ENCODE measurements at places on chromosomes 2 and 18. TPM values are rescaled to one million over a fixed set of nuclear protein-coding genes. Genes with fewer than 3 reads are reported as not detected.

- no peaks in the 10 kb centered on the region for H3K4me1 ChIP-seq
- no peak overlapping the region for H3K27ac ChIP-seq
- H3K36me3 ChIP-seq = peaks cover 6% of the 10 kb centered on the region
- H3K4me3 ChIP-seq = no peak overlapping the region
- DNase-seq = no peak
These were observed 36.6 kb upstream of the ASB1 start for GRCh38 chr2:238389988-238390589.

DNA sequence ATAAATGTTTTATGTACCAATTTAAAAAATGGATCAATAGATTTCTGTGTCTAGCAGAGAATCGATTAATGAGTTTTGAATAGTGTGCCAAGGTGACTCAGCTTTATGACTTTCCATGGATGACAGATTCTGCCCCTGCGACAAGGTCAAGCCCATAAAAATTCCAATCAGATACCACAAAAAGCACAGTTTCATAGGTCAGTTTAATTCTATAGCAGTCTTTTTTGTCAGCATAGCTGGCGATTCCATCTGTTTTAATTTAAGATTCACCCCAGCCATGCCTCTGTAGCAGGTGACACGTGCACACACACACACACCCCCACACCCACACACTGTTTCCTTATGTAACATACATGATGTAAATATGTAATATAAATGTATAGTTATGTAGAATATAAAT, 28.9 kb downstream of the RAB31 start:
- H3K27ac ChIP-seq = peak overlapping the region; percentile 81
- H3K4me3 ChIP-seq = no peak overlapping the region
- no peaks in the 10 kb centered on the region for H3K27me3 ChIP-seq
- H3K36me3 ChIP-seq = peaks cover 4% of the 10 kb centered on the region

- H3K27ac ChIP-seq = no peak overlapping the region
- no peaks in the 10 kb centered on the region for H3K4me1 ChIP-seq
- no peak overlapping the region for H3K4me3 ChIP-seq
- no peak for DNase-seq
- no peaks in the 10 kb centered on the region for H3K27me3 ChIP-seq
These were observed 26.2 kb downstream of the ATAD2B start for GRCh38 chr2:23900541-23901322.

CFC1 gene
- 3.3 TPM for total RNA-seq

- H3K36me3 ChIP-seq = no peaks in the 10 kb centered on the region
- no peak overlapping the region for H3K27ac ChIP-seq
- H3K4me3 ChIP-seq = no peak overlapping the region
- H3K27me3 ChIP-seq = no peaks in the 10 kb centered on the region
- DNase-seq = peak; percentile 69
- no peaks in the 10 kb centered on the region for H3K4me1 ChIP-seq
These were observed 138.7 kb upstream of the AQP4 start for GRCh38 chr18:27004056-27004829.

MORN2 gene
- 60.2 TPM for total RNA-seq

- H3K4me1 ChIP-seq = peaks cover 12% of the 10 kb centered on the region
- H3K27me3 ChIP-seq = peaks cover 2% of the 10 kb centered on the region
- H3K36me3 ChIP-seq = no peaks in the 10 kb centered on the region
- no peak for DNase-seq
- H3K27ac ChIP-seq = no peak overlapping the region
These were observed 103.9 kb upstream of the GLI2 start for GRCh38 chr2:120631724-120632123.

ELOA2 gene
- total RNA-seq = not detected

GRCh38 chr2:196284144-196284844, 112.9 kb upstream of the STK17B start:
- no peak overlapping the region for H3K4me3 ChIP-seq
- DNase-seq = peak; percentile 41
- no peaks in the 10 kb centered on the region for H3K27me3 ChIP-seq
- no peaks in the 10 kb centered on the region for H3K36me3 ChIP-seq

DNA sequence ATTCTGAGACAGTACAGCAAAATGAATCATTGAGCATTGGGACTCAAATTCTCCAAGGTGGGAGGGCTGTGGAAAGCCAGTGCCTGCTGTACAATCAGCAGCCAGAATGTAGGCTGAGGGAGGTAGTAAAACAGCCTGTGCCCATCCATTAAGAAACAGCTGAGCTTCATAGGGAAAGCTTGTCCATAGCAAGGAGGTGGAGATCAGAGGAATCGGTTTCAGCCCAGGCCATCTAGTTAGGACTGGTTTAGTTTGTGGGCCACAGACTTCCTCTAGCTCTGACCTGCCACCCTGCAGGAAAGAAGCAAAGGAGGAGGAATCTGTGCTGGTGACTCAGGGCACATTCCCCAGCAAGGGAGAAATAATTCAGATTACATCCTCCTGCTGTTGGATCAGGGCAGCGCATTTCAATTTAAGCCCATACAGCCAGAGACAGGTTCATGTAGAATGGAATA, 333.4 kb downstream of the SETBP1 start:
- H3K36me3 ChIP-seq = peaks cover under 1% of the 10 kb centered on the region
- H3K4me1 ChIP-seq = peaks cover 24% of the 10 kb centered on the region
- no peak overlapping the region for H3K27ac ChIP-seq
- H3K4me3 ChIP-seq = no peak overlapping the region
- no peaks in the 10 kb centered on the region for H3K27me3 ChIP-seq

SP100 gene
- 26.4 TPM for total RNA-seq

DNA sequence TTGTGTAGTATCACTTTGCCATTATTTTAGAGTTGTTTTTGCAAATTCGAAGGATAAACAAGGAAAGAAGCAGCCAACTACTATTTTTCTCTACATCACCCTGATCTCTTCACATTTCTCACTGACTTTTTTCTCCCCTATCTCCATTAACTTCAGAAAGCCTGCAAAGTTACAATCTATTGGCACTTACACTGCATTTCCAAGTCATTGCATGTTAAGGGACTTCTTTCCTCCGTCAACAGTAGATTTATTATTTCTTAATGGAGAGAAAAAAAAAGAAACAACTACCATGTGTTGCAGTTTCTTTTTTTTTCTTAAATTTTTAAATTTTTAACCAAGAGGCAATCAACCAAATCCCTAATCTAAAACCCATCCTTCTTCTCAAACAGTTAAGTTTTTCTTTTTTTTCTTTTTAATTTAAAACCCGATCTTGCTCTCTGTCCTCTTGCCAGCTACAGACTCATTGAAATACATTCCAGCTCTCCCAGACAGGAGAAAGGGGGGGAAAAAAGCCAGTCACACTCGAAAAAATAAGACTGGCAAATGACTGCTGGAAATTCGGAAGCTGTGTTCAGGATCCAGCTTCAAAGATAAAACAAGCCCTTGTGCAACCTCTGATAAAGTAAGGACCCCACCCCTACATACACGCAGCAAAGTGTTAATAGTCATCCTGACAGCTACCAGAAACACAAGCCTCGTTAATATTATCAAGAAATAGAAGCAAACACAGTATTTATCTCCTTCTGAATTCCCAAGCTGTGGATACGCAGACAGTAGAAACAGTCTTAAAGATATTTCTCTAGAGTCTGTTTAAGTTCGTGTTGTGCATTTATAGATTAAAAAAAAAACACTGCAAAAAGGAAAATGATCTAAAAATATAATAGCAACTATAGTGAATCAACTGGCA, 1.3 kb downstream of the LRRTM4 start:
- H3K27ac ChIP-seq = peak overlapping the region; percentile 66
- H3K36me3 ChIP-seq = no peaks in the 10 kb centered on the region
- peak; percentile 44 for DNase-seq
- no peaks in the 10 kb centered on the region for H3K4me1 ChIP-seq

KCNIP3 gene
- 11.2 TPM for total RNA-seq

LAMA3 gene
- total RNA-seq = 10.4 TPM

- H3K4me1 ChIP-seq = no peaks in the 10 kb centered on the region
- H3K36me3 ChIP-seq = no peaks in the 10 kb centered on the region
- DNase-seq = no peak
- no peak overlapping the region for H3K27ac ChIP-seq
- no peak overlapping the region for H3K4me3 ChIP-seq
These were observed 79.3 kb upstream of the LGALSL start for GRCh38 chr2:64374686-64375085.

- DNase-seq = no peak
- peaks cover 4% of the 10 kb centered on the region for H3K36me3 ChIP-seq
- no peak overlapping the region for H3K4me3 ChIP-seq
- peaks cover 15% of the 10 kb centered on the region for H3K4me1 ChIP-seq
- H3K27ac ChIP-seq = no peak overlapping the region
- no peaks in the 10 kb centered on the region for H3K27me3 ChIP-seq
These were observed 146.2 kb downstream of the LDLRAD4 start for GRCh38 chr18:13364721-13365205.

DNA sequence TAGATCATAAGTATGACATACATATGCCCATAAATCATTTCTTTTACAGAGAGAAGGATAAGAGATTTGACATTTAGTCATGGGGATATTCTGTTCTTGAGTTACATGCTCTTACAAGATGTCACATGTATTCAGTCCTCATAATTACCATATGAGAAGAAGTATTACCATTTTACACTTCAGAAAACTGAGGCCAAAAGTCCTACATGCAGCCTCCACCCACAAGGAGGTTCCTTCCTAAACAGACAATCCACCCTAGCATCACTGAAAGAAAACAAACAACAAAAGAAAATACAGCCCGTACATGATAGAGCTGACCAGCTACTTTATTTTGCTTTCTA, 335.1 kb downstream of the SETBP1 start:
- peak overlapping the region; percentile 26 for H3K27ac ChIP-seq
- H3K4me1 ChIP-seq = peaks cover 22% of the 10 kb centered on the region
- no peaks in the 10 kb centered on the region for H3K27me3 ChIP-seq
- H3K36me3 ChIP-seq = no peaks in the 10 kb centered on the region
- DNase-seq = no peak
- H3K4me3 ChIP-seq = no peak overlapping the region

NDUFV2 gene
- 108 TPM for total RNA-seq

CACNB4 gene
- 22.3 TPM for total RNA-seq

KIAA2012 gene
- 1.2 TPM for total RNA-seq

GRCh38 chr2:8704906-8705305, 23.1 kb downstream of the ID2 start:
- H3K36me3 ChIP-seq = no peaks in the 10 kb centered on the region
- no peak overlapping the region for H3K27ac ChIP-seq
- DNase-seq = no peak
- no peaks in the 10 kb centered on the region for H3K27me3 ChIP-seq
- H3K4me1 ChIP-seq = no peaks in the 10 kb centered on the region

GRCh38 chr18:25927830-25928229, 162.6 kb downstream of the SS18 start:
- no peaks in the 10 kb centered on the region for H3K36me3 ChIP-seq
- no peaks in the 10 kb centered on the region for H3K27me3 ChIP-seq
- DNase-seq = no peak
- H3K4me1 ChIP-seq = no peaks in the 10 kb centered on the region
- H3K27ac ChIP-seq = no peak overlapping the region

RAB6C gene
- 0.44 TPM for total RNA-seq

DNA sequence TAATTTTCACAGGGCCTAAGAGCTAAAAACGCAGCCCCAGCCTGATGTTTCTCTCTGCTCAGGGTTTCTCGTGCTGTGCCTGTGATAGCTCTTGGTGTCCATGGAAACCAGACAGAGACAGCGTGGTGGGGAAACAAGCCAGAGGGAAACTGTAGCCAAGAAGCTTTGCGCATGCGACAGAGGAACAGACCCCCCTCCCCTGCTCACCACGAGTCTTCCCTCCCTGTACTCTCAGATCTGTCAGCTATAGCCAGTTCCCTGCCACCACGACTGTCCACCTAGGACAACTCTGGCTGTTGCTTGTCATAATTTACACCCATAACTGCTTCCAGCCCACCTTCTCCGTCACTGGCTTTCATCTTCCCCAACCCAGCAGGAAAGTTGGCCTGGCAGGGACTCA, 13.2 kb upstream of the DNAJC27 start:
- H3K4me3 ChIP-seq = peak overlapping the region; percentile 2
- DNase-seq = peak; percentile 98
- H3K27me3 ChIP-seq = no peaks in the 10 kb centered on the region
- H3K4me1 ChIP-seq = peaks cover 12% of the 10 kb centered on the region
- peak overlapping the region; percentile 71 for H3K27ac ChIP-seq

TAF1B gene
- 43.5 TPM for total RNA-seq

- no peaks in the 10 kb centered on the region for H3K36me3 ChIP-seq
- no peak for DNase-seq
- no peak overlapping the region for H3K27ac ChIP-seq
- H3K4me1 ChIP-seq = no peaks in the 10 kb centered on the region
These were observed 1539.5 kb upstream of the CELF4 start for GRCh38 chr18:39105104-39105503.

DNA sequence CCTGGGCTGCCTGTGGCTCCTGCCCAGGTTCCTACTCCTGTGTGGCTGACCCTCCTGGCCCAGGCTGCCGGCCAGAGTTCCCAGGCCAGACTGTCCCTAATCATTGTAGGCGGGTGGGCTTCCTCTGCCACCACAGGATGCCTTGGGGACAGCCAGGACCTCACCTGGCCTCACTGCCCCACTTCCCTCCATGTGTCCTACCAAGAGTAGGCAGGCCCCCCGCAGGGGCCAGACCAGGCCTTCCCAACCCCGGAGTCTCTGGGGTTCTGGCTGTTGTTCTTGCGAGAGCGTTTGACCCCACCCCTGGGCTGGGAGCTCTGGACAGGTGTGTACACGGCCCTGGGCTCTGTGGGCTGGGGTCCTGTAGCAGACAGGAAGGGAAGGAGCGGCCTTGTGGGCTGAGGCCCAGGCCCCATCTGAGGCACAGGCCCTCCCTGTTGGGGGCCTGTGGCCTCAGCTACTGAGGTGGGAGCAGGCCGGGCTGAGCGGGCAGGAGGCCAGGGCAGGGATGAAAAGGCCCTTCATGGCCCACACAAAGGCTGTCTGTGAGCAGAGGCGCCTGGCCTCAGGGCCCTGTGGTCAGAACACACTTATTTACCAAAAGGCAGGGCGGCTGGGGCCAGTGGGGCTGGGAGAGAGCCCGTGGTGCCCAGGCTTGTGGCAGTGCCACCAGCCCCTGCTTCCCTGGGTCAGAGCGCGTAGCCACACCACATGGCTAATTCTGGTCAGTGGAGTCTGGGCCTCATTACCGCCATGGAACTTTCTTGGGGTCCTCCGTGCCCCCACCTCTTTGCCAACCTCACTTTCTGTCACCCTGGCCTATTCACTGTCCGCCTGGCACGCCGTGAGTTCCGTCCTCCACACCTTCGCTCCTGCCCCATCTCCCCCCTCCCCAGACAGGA, 2.0 kb downstream of the SNORC start:
- H3K36me3 ChIP-seq = peaks cover 39% of the 10 kb centered on the region
- H3K4me1 ChIP-seq = peaks cover 57% of the 10 kb centered on the region
- DNase-seq = peak; percentile 10
- H3K27ac ChIP-seq = peak overlapping the region; percentile 52
- H3K4me3 ChIP-seq = no peak overlapping the region

PARD3B gene
- total RNA-seq = 34.6 TPM

DNA sequence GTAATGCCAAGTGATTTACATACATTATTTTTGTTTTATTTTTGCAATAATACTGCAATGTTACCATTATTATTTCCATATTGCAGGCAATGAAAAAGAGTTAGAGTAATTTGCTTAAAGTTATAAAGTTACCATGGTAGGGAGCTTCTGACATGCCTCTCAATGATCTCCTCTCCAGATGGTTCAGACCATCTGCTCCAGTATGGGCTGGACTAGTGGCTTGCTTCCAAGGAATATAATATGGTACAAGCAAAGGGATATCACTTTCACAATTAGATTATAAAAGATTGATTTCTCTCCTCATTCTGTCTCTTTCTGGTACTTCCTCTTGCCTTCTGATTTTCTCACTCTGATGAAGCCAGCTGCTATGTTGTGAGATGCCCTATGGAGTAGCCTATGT, 245.4 kb downstream of the INSIG2 start:
- H3K36me3 ChIP-seq = no peaks in the 10 kb centered on the region
- no peak overlapping the region for H3K4me3 ChIP-seq
- DNase-seq = no peak
